ENCODE measurements at places on chromosomes 13 and 19.

GRCh38 chr13:99380921-99381645, 73.9 kb upstream of the GPR183 start:
- no peak for DNase-seq

GRCh38 chr19:29695765-29696564, 19.1 kb downstream of the C19orf12 start:
- DNase-seq, result no peak

- DNase-seq, result no peak
These were observed 138.4 kb downstream of the RFC3 start for GRCh38 chr13:33956346-33956745.

GRCh38 chr13:43564952-43565351, 221.8 kb downstream of the ENOX1 start:
- DNase-seq, result no peak

- DNase-seq, result no peak
These were observed 15.2 kb upstream of the CHST8 start for GRCh38 chr19:33606556-33606955.

Measured in EL (cell line).